Dermis blood vessel endothelial cell (primary cell): ENCODE measurements at places on chromosomes 3 and 15. TPM values are rescaled to one million over a fixed set of nuclear protein-coding genes. Genes with fewer than 3 reads are reported as not detected.

ZNF80 gene
- not detected in 2 replicates for total RNA-seq

FSTL1 gene
- 524 and 719 TPM in 2 replicates for total RNA-seq

TLR9 gene
- total RNA-seq = under 0.01 TPM in 1 of 2 replicates, not detected in the other

HYKK gene
- total RNA-seq = 1.8 and 3.4 TPM in 2 replicates

ADPRH gene
- total RNA-seq = 11.9 and 15.3 TPM in 2 replicates

HMG20A gene
- 34.0 and 49.0 TPM in 2 replicates for total RNA-seq

ITPKA gene
- total RNA-seq = 0.56 and 0.68 TPM in 2 replicates

UNC13C gene
- total RNA-seq = not detected in 2 replicates

SNX33 gene
- 13.8 and 19.1 TPM in 2 replicates for total RNA-seq

SNX22 gene
- 0.23 and 0.34 TPM in 2 replicates for total RNA-seq

C2CD4A gene
- total RNA-seq = 1.5 and 2.7 TPM in 2 replicates

IGDCC3 gene
- not detected in 2 replicates for total RNA-seq

TRH gene
- total RNA-seq = not detected in 2 replicates

FAM3D gene
- total RNA-seq = 0.51 TPM in 1 of 2 replicates, not detected in the other

CCDC33 gene
- total RNA-seq = 0.05 TPM in 1 of 2 replicates, not detected in the other

RPL15 gene
- total RNA-seq = 1,782 and 3,418 TPM in 2 replicates

CHRM5 gene
- total RNA-seq = 0.17 TPM in 1 of 2 replicates, not detected in the other

ADAM10 gene
- 232 and 310 TPM in 2 replicates for total RNA-seq

TMC3 gene
- total RNA-seq = 0.05 TPM in 1 of 2 replicates, not detected in the other

ARPIN gene
- total RNA-seq = 14.8 and 15.7 TPM in 2 replicates

IL20RB gene
- 0.60 and 1.7 TPM in 2 replicates for total RNA-seq

ADGRG7 gene
- total RNA-seq = not detected in 2 replicates

GOLGA6D gene
- total RNA-seq = not detected in 2 replicates

APOD gene
- total RNA-seq = 16.2 and 27.1 TPM in 2 replicates

CIDEC gene
- not detected in 2 replicates for total RNA-seq

GHSR gene
- not detected in 2 replicates for total RNA-seq

PCSK6 gene
- total RNA-seq = 24.0 and 24.8 TPM in 2 replicates

EHHADH gene
- total RNA-seq = 6.6 and 7.7 TPM in 2 replicates
